SJSA1 (cell line): ENCODE measurements at places on chromosomes 4 and X.

GRCh38 chrX:40912166-40912565 lies 173.1 kb upstream of the USP9X start:
- DNase-seq: no peak

DNA sequence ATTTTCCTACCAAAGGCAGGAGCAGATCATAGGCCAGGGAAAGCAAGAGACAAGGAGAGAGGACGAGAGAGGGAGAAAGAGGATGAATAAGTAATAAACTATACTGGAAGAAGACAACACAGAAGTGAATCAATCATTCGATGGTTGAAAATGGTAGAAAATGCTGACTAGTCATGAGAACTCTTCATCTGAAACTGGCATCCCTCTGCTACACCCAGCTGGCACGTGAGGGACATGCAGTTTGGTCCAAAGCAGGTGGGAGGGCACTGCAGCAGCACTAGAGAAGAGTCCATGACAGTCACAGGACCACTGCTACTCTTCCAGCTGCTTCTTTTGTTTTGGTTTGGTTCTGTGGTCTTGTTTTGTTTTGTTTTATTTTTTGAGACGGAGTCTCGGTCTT lies 74.1 kb downstream of the AFAP1 start:
- DNase-seq: no peak

DNA sequence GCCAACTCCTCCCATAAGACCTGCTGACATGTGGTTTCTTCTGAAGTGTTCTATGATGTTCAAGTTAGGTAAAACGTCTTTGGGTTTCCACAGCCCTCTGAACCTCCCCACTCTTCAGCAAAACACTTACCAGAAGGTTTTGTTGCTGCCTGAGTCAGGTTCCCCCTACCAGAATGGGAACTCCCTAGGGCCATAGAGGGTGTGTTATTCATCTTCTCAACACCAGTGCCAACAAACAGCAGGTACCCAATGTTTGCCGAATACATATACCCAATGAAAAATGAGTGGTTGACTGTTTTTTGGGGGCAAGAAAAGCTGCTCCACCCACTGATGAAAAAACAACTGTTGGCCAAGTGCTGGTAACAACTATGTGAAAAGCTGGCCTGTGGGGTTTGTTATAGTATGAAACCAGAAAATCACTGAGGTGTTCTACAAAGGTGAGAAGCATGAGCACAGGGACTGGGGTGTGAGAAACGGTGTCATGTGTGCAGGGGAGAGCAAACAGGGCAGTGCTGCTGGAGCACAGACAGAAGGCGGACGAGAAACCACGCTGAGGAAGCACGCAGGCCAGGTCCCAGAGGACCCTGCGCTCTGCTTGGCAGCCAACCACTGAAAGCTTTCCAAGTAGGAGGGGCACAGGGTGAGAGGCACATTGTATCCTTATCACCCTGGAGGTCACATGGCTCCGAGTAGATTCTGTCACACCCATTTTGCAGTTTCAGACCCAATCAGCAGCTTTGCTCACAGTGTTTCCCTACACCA lies 28.8 kb downstream of the ATP8A1 start:
- DNase-seq: no peak

- DNase-seq: no peak
Observed at GRCh38 chr4:8169763-8170162, 11.2 kb upstream of the ABLIM2 start.

- DNase-seq: no peak
Observed at GRCh38 chr4:65983061-65983460, 312.8 kb upstream of the EPHA5 start.

- no peak for DNase-seq
Observed at GRCh38 chrX:30150196-30150895, 65.0 kb upstream of the MAGEB2 start.

- DNase-seq: peak; percentile 51
Observed at GRCh38 chr4:72858328-72858727, 211.2 kb downstream of the COX18 start.
